ENCODE measurements at places on chromosomes 13 and 19.

DNA sequence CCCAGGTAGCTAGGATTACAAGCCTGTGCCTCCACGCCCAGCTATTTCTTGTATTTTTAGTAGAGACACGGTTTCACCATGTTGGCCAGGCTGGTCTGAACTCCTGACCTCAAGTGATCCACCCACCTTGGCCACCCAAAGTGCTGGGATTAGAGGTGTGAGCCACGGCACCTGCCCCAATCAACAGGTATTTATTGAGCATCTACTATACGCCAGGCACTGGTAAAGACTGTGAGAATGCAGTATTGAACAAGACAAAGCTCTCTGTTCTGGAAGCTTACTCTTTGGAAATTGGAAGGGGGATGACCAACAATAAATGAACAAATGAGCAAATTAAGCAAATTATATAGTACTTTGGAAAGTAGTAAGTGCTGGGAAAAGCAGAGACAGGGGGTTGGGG is 21.4 kb upstream of the ERCC1 start:
- no peak for DNase-seq

GRCh38 chr13:88887045-88887662 is 1216.0 kb downstream of the SLITRK5 start:
- DNase-seq: no peak

- DNase-seq: no peak
These were observed 32.4 kb upstream of the CACNA1A start for GRCh38 chr19:13538601-13539253.

DNA sequence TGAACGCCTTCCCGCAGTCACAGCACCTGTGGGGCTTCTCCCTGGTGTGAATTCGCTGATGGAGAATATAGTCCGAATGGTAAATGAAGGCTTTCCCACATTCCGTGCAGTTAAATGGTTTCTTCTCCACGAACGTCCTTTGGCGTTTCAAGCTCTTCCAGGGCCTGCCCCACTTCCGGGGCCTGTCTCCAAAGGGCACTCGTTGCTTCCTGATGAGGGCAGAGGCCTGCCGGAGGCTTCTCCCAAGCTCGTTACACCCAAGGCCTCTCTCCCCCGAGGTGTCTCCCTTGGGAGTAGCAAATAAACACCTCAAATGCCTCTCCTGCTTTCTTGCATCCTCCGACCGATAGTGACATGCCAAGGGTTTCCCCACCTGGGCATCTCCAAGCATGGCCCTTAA is 34.3 kb downstream of the ZNF473 start:
- DNase-seq: no peak

GRCh38 chr19:1650650-1651567 is 1.5 kb downstream of the TCF3 start:
- DNase-seq: no peak

DNA sequence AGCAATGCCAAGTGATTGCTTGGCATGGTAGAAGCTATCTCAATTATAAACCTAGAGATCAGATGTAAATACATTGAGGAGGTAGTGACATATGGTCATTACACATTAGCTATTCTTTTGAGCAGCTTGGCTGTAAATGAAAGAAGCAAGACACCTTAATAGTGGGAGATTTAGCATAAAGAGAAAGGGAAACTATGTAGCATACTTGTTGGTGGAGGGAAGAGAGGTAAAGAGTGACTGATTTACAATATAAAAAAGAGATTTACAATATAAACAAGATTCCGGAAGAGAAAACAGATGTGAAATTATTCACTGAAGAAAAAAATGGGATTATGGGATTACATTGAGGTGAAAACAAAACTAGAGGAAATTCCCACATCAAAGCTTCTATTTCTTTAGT is 2009.6 kb downstream of the OLFM4 start:
- DNase-seq: no peak

All from SW 1271 (cell line).